ENCODE measurements at places on chromosomes 13 and 19.

DNA sequence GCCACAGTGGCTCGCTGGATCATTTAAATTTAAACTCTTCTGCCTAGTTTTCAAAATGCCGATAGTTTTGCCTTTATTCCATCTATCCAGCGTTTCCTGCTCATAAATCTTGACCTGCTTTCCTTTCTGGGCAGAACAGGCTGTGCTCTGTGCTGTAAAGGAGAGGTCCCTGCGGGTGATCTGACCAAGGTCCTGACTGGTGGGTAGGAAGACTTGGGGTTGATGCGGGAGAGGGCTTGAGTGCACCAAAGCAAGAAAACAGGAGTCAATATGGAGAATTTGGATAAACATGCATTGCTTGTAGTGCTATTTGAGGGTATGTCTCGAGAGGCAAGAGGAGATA lies 533.6 kb downstream of the MYO16 start:
- no peak for DNase-seq

- no peak for DNase-seq
Measured at GRCh38 chr13:82344867-82345266, 1537.4 kb downstream of the SLITRK1 start.

DNA sequence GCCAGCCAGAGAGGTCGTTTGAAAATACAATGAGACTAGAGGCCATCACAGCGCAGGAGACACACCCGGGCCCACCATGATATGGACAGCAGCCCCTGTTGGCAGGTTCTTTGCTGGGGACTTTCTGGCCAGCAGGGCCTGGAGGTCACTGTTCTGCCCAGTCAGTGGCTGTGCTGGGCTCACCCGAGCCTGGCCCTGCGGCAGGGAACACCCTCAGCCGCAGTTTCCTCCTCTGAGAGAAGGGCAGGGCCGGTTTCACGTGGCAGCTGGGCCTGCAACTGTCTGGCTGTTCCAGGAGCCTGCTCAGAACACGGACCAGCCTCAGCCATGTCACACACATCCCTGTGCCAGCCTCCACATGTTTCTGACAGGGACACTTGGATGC lies 39.4 kb downstream of the ADPRHL1 start:
- no peak for DNase-seq

DNA sequence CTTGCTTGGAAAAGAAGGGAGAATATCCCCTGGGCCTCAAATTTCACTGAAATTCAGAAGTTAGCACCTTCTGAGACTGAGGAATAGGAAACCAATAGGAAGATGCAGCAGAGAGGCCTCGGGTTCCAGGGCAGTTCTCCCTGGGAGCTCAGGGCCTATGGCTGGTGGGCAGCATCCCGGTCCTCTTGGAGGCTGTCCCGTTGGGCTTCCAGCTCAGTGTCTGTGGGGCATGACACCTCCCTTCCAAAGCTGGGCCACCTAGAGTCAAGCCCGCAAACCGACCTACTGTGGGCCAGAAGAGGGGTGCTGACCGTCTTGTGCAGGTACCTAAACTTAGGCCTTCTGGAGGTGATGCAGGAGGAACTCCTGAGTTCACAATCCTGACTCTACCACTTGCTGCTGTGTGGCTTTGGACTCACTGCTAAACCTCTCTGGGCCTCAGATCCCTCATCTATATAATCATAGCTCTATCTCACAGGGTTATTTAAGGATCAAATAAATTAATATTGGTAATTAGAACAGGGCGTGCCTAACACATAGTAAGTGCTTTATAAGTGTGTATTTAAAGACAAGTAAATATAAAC lies 17.1 kb downstream of the SIAH3 start:
- no peak for DNase-seq

DNA sequence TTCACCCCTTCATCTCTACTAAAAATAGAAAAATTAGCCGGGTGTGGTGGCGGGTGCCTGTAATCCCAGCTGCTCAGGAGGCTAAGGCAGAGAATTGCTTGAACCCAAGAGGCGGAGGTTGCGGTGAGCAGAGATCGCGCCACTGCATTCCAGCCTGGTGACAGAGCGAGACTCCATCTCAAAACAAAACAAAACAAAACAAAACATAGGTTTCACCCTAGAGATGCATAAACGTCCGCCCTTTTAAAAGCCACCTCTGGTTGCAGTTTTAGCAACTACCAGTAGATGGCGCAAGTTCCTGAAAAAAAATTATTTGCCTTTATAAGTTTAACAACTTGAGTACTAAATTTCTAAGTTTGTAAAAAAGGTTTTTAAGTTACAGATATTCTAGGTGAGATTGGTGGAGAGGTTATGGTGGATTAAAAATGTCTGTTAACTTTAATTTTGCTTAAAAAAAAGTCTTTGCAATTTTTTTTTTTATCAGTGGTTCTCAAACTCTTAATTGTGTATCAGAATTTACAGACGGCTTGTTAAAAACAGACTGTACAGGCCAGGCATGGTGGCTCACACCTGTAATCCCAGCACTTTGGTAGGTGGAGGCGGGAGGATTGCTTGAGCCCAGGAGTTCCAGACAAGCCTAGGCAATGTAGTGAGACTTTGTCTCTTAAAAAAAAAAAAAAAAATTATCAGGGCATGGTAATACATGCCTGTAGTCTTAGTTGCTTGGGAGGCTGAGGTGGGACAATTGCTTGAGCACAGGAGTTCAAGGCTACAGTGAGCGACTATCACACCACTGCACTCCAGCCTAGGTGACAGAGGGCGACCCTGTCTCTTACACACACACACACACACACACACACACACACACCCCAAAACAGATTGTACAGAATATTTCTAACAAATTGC lies 42.1 kb downstream of the NAA16 start:
- peak; percentile 78 for DNase-seq

DNA sequence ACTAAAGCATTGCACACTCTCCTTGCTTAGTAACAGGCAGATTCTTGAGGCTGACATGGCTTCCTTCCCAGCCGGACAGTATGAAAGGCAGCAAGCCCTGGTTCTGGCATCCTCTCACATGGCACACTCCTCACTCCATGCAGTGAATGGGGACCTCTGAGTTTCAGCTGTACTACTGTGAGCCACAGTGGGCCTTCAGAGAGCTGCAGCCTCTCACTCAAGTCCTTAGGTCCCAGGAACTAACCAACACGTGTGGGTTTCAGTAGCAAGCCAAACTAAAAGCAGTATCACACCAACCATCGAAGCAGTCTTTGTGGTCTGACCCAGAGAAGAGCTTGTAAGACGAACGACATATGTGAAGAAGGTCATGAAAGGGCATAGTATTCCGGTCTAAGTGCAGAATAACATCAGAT lies 128.2 kb downstream of the TBC1D4 start:
- DNase-seq = no peak

GRCh38 chr13:50636007-50636704 lies 207.3 kb downstream of the DLEU7 start:
- DNase-seq = no peak

- no peak for DNase-seq
Measured at GRCh38 chr19:47435196-47435595, 15.9 kb upstream of the MEIS3 start.

DNA sequence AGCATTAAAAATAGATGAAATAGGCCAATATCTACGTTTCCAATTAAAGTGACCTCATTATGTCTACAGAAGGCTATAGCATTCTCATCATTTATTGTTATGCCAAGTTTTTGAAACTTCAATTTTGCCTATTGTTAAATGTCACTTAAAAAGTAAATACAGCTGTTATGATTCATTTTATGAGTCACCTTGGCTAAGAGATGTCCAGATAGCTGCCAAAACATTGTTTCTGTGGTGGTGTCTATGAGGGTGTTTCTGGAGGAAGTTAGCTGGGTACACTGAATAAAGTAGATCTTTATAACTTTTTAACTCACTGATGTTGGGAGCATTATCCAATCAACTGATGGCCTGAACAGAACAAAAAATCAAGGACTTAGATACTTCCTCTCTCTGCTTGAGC lies 1209.7 kb upstream of the PCDH9 start:
- no peak for DNase-seq

- no peak for DNase-seq
Measured at GRCh38 chr19:27672309-27673047, 1540.5 kb downstream of the UQCRFS1 start.

- DNase-seq = no peak
Measured at GRCh38 chr13:32726374-32727037, 140.3 kb downstream of the PDS5B start.

GRCh38 chr19:15378534-15379082 lies 979 bp downstream of the AKAP8 start:
- peak; percentile 40 for DNase-seq

Data from CD4-positive, alpha-beta memory T cell (primary cell).